Thymus (tissue), 14 donors: ENCODE measurements at places on chromosomes 7 and 10.

GRCh38 chr10:82160307-82160706, 285.3 kb downstream of the NRG3 start:
- DNase-seq: no peak

- no peak for DNase-seq
Observed at GRCh38 chr10:34808801-34809745, 6.0 kb downstream of the PARD3 start.

GRCh38 chr7:34842782-34843181, 184.8 kb downstream of the NPSR1 start:
- no peak for DNase-seq

GRCh38 chr7:88689821-88690220, 69.7 kb upstream of the ZNF804B start:
- DNase-seq: no peak

- DNase-seq: no peak
Observed at GRCh38 chr10:55063811-55064210, 262.8 kb upstream of the PCDH15 start.

DNA sequence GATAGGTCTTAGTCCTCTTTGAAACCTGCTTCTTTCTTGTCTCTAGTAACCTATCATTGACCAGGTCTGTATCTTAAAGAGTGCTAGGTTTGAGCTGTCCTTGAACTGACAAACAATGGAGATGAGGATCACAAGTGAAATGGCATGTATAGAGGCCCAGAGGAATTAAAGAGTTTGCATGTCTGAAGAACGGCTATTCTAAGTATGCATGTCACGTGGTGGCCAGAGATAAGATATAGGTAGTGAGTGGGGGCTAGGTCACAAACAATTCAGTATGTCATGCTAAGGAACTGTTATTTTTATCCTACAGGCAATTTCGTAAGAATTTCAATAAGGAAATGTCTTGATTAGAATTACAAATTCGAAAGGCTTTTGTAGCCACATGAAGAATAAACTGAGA, 95.3 kb downstream of the SUGCT start:
- DNase-seq: no peak

GRCh38 chr7:141562543-141562942, 11.3 kb downstream of the AGK start:
- no peak for DNase-seq

DNA sequence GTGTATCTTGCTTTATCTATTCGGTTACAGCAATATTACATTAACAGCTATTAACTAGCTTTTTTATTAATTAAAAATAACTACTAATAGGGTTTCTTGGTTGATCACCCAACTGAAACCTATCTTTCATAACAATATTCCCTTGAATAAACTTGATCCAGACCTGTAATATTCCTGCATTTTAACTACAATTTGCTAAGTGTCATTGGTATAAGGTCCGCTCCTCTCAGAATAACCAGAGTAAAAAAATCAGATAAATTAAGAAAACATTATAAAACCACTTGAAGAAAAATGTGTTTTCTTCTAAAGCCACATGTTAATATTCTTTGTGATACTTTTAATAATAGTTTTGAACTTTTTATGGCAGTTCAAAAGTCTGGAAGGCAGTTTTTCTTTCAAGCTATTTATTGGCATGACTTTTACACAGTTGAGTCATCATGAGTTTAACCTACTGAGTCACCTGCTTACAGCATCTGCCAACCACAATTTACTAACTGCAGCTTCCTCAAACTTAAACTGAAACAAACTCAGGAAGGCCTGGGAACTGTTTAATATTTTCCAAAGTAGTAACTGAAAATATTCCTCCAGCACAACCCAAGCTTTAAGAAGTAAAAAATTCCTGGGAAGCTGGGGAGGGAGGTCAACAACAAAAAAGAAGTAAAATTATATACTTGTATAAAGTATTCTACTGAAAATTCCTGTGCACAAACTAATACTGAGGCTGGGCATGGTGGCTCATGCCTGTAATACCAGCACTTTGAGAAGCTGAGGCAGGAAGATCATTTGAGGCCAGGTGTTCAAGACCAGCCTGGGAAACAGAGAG, 103.2 kb downstream of the NRBF2 start:
- DNase-seq: peak; percentile 25

DNA sequence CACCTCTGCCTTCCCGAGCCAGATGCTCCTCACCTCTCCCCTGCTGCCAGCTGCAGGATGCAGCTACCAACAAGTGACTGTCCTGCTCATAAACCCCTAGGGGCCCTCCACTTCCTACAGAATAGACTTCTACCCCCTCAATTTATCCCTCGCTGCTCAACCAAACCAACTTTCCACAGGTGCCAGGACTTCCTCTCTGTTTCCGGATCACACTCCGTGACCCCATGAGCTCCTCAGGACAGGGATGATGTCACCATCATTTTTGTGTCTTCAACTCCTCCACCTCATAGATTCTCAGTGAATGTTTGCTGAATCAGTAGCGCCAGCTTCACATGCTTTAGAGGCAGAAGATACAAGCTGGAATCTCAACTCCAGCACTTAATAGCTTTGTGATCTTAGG, 25.8 kb upstream of the ADRB1 start:
- no peak for DNase-seq
